Natural killer cell treated with Interleukin-12 subunit alpha and Interleukin-12 subunit beta and Interleukin-15 and Interleukin-18, amount 100 ng/mL, for 72 hours (primary cell): ENCODE measurements at places on chromosomes 5 and 9.

GRCh38 chr5:142826741-142827492, 56.7 kb downstream of the ARHGAP26 start:
- peak overlapping the region; percentile 80 for H3K27ac ChIP-seq
- peak overlapping the region; percentile 83 for H3K4me3 ChIP-seq
- peaks cover 98% of the 10 kb centered on the region for H3K4me1 ChIP-seq
- H3K27me3 ChIP-seq = no peaks in the 10 kb centered on the region
- H3K36me3 ChIP-seq = no peaks in the 10 kb centered on the region

DNA sequence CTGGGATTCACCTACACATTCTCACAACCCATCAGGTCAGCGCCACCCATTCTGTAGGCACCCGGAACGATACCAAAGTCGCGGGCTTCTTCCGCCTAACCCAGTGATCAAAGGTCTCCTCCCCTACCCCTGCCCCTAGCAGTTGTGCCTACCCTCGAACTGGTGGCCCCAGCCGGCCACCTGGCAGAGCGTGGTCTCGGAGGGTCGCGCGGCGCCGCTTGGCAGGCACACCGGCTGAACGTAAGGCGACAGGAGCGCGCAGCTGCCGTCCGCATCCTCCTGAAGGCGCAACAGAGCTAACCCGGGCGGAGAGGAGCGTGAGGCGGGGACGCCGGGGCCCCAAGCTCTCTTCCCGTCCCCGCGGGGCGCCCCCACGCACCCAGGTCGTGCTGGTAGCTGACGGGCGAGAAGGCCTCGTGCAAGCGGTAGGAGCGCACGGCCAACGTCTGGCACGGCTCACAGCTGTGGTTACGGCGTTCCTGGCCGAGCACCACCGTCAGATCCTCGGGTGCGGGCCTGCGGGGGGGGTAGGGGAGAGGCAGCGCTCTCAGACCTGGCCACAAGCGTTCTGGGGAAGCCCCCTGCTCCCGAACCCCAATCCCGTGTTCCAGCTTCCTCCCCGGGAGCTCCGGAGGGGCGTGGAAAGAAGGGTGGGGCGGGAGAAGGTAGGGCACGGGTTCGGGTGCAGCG, 2.8 kb upstream of the PFN3 start:
- peaks cover 13% of the 10 kb centered on the region for H3K27me3 ChIP-seq
- no peaks in the 10 kb centered on the region for H3K36me3 ChIP-seq
- peaks cover 35% of the 10 kb centered on the region for H3K4me1 ChIP-seq
- no peak overlapping the region for H3K27ac ChIP-seq

DNA sequence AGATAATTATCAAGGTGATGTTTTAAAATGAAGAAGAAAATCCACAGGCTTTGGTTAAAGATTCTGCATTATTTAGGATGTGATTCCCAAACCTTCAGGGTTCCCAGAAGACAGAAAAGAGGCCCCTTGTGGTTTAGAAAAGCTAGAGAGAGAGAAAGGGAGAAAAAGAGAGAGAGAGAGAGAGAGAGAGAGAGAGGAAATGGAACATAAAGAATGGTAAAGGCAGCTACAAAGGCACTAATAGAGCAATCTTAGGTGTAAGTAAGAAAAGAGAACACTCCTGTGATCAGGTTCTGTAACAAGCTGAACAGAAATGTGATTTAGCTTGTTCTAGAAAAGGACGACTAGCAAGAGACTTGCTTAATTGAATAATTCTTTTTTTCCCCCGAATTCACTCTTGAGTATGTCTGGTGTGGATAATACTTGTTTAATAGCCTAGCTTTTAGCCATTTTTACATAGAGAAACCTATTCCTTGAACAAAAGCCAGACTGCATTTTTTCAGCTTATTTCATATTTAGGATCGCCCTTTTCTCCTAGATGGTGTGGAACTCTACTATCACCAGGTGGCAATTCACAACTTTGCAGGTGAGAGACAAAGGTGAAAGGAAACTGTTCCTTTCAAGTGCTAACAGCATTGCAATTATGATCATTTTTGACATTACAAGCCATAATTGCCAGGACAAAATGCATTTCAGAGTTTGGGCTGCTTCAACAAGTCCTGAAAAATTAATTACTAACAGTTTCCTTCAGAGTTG, 57.6 kb upstream of the SH3GL2 start:
- no peaks in the 10 kb centered on the region for H3K27me3 ChIP-seq
- H3K36me3 ChIP-seq = no peaks in the 10 kb centered on the region
- no peak for DNase-seq
- no peak overlapping the region for H3K27ac ChIP-seq
- no peaks in the 10 kb centered on the region for H3K4me1 ChIP-seq
- H3K4me3 ChIP-seq = no peak overlapping the region

- no peak overlapping the region for H3K27ac ChIP-seq
- H3K4me3 ChIP-seq = no peak overlapping the region
- H3K36me3 ChIP-seq = no peaks in the 10 kb centered on the region
- DNase-seq = no peak
These were observed 21.2 kb downstream of the ABLIM3 start for GRCh38 chr5:149162401-149163084.
